ENCODE measurements at places on chromosomes 13 and 19. TPM values are rescaled to one million over a fixed set of nuclear protein-coding genes. Genes with fewer than 3 reads are reported as not detected.

DNA sequence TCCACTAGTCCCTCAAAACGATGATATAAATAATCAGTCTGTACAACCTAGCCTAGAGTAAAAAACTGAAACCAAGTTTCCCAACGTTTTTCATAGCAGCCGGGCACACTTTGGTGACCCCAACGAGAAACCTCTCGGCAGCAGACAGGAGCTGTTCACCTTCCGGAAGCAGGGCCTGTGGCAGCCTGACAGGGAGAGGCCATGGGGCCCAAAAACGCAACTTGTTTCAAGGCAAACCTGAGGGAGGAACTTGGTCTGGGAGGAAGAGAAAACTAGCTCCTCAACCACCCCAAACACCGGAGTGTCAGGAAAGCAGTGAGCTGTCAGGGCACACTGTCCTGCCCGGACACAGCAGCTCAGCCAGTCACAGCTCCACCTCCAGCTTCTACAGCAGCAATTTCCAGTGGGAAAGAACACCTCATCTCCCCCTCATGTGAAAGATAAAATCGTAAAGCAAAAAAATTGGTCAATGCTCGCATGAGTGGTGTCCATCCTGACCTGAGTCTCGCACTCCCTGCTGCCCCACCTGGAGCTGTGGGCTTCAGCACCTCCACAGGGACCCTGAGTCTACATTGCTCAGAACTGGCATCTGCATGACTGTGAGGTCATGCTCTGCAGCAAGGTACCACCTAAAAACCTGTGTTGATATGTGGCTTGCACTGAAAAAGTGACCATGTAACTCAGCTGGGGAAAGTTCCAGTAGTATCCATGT is 40.6 kb upstream of the LATS2 start:
- no peak for DNase-seq

- no peak for DNase-seq
These were observed 11.4 kb downstream of the SBNO2 start for GRCh38 chr19:1162404-1163282.

- DNase-seq, result no peak
These were observed 7.3 kb downstream of the ELOF1 start for GRCh38 chr19:11551603-11552235.

- no peak for DNase-seq
These were observed 97.0 kb upstream of the GPR183 start for GRCh38 chr13:99404005-99404755.

DNA sequence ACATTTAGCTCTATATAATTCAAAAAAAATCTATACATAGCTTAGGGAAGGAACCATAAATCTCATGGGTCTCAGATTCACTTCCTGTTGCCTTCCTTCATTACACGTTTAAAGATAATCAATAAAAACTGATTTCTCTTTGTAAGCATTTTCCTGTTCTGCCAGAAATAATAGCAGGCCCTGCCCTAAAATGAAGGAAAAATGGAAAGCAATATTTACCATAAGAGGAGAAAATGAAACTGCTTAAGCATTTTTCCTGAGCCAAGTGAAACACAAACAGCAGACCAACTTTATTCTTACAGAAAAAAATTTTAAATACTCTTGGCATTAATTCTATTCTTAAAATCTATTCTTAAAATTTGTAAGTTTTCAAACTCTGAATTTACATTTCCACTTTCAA is 4.0 kb downstream of the LHFPL6 start:
- DNase-seq, result no peak

GRCh38 chr13:71590654-71591148 is 276.3 kb downstream of the DACH1 start:
- DNase-seq, result no peak

DNA sequence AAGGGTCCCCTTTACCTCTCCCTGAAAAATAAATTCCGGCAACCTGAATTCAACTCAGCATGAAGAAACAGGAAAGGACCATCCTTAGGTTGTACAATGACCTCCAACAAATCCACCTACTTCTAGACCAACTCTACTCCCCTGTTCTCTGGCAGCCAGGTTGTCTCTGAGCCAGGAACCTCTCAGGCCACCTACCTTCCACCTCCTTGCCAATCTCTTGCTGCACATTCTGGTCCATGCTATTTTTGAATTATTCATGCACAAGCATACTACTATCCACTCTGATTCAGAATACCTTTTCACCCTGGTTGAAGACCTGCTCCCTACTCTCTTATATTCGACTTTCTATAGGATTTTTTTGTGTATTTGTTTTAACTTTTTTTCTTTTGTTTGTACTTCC is 415.0 kb upstream of the ZNF507 start:
- DNase-seq, result no peak

Gene PSG7
- not detected for total RNA-seq

Gene LYL1
- total RNA-seq, result 11.5 TPM

Gene FARSA
- total RNA-seq, result 44.2 TPM

Gene AP1M2
- 29.0 TPM for total RNA-seq

All from vagina (tissue), 2 donors.